ENCODE measurements at places on chromosomes 4 and X.
A peak's percentile ranks its signal among the peaks of the same experiment; 100 is the strongest.

DNA sequence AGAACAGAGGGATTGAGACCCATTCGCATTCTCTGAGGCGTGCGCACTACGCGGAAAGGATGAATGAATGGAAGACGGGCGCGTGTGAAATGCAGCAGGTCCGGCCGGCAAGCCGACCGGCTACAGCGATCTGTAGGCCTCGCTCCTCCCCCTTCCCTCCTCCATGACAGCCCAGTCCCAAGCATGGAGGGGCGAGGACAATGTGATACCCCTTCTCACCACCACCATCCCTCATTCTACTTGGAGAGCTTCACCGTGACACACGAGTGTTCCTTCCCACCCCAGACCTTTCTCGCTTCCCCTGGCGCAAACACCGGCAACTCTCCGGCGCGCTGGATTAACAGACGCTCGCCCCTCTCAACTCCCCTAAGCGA, 815 bp downstream of the EIF4E start:
- DNase-seq, result peak; percentile 53

GRCh38 chr4:106222548-106222947, 93.5 kb downstream of the TBCK start:
- no peak for DNase-seq

GRCh38 chrX:134365904-134366303, 94.1 kb upstream of the HPRT1 start:
- DNase-seq, result no peak

DNA sequence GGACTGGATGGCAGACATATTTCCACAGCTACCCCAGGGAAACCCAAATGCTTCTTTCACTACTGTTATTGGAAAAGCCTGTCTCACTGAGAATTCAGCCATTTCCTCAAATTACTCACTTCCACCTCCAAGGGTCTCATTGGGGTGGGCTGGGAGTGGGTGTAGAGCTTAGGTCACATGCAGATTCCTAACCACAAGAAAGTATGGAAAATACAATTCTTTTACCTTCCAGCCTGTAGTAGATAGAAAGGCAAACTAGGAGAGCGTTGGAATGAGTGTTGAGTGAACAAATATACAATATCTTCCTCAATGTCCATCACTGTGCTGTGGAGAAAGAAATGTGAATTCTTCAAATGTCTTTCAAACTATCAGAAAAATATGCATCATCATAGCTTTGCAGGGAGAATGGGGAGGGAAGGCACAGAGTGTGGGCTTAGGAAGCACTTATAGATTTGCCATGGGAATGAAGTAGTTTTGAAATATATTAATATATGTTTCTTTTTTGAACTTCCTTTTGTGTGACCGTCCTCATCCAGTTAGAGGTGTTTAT, 245.3 kb upstream of the JADE1 start:
- DNase-seq, result no peak

- no peak for DNase-seq
Measured at GRCh38 chrX:47129899-47130358, 14.6 kb downstream of the NDUFB11 start.

GRCh38 chr4:139200506-139200905, 23.5 kb upstream of the ELF2 start:
- no peak for DNase-seq

DNA sequence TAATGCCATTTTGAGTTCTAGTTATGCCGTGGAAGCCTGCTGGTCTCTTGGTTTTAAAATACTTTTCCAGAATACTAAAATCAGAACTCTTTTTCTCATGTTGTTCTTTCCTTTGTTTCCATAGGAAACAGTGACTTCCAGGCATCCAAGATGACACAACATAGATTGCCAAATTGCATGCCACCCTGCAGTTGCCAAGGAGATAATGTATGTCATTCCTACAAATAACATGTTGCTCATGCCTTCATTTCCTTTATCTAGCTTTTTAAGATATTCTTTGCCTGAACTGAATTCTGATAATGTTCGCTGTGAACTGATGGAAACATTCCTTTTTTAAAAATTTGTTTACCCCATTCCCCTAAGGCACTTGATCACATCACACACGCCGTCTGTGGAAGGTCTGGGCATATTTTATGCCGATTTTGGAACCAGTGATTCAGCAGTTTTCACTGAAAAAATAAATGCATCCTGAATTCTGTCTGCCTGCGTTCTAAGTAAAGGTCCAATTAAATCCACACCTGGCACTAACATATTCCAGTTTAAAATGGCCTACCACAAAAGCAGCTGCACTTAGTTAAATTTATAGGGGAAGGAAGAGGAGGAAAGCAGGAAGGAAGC, 38.0 kb upstream of the COX7B2 start:
- DNase-seq, result no peak

DNA sequence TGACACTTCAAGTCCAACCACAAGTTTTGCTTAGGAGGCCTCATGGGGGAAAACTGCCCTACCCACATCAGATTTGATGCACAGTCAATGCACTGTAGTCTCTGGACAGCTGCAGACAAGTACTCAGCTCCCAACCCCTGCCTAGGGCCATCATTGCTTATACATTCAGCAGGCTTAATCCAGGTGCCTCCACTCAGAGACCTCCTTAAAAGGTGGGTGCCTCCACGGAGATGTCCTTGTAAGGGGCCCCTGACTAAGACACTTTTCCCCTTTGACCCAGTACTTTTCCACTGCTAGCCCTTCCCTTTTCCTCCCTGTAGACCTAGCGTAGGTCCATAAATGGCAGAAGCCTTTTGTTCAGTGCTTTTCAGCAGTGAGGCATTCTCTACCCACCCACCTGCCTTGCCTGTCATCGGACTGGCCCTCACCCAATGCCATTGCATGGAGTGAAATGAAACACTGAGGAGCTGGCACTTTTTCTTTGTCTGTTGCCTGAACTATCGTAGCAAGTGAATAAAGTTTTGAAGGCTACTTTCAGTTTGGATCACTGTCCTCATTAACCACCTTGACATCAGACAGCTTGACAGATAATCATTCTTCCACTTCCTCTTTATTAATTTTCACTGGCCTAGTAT, 23.8 kb upstream of the PLK4 start:
- no peak for DNase-seq

Measured in CD4-positive, alpha-beta T cell treated with Interleukin-4 for 4 hours (primary cell).